ENCODE measurements at places on chromosomes 16 and 17.

- DNase-seq, result no peak
These were observed 18.4 kb downstream of the TUBD1 start for GRCh38 chr17:59874376-59874775.

DNA sequence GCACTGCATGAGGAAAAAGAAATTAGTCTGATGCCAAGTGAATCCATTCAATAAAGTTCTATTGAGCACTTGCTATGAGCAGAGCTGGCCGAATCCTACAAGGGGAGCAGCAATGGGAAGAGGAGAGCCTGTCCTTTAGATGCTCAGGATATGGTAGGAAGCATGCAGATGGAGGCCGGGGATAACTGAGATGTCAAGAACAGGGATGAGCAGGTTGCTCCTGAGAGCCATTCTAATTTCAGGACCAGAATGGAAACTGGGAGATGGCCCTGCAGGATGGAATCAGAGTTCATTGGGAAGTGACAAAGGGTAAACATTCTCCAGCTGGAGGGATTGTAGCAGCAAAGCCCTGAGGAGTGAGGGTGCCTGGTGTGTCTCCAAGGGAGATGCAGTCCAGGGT, 88.0 kb downstream of the CBLN1 start:
- DNase-seq, result no peak

GRCh38 chr16:76503091-76503490, 225.9 kb downstream of the CNTNAP4 start:
- DNase-seq, result no peak

GRCh38 chr17:64496786-64497564, at the start of gene POLG2:
Gene POLG2, minus strand, starts transcription at chr17:64497054. Its CDS starts 86 bp downstream, at chr17:64496968.
- peak; percentile 95 for DNase-seq

- DNase-seq, result peak; percentile 15
These were observed 700 bp downstream of the UBN1 start for GRCh38 chr16:4847774-4848587.

GRCh38 chr16:67542464-67542863, 13.8 kb downstream of the RIPOR1 start:
- DNase-seq, result peak; percentile 84

DNA sequence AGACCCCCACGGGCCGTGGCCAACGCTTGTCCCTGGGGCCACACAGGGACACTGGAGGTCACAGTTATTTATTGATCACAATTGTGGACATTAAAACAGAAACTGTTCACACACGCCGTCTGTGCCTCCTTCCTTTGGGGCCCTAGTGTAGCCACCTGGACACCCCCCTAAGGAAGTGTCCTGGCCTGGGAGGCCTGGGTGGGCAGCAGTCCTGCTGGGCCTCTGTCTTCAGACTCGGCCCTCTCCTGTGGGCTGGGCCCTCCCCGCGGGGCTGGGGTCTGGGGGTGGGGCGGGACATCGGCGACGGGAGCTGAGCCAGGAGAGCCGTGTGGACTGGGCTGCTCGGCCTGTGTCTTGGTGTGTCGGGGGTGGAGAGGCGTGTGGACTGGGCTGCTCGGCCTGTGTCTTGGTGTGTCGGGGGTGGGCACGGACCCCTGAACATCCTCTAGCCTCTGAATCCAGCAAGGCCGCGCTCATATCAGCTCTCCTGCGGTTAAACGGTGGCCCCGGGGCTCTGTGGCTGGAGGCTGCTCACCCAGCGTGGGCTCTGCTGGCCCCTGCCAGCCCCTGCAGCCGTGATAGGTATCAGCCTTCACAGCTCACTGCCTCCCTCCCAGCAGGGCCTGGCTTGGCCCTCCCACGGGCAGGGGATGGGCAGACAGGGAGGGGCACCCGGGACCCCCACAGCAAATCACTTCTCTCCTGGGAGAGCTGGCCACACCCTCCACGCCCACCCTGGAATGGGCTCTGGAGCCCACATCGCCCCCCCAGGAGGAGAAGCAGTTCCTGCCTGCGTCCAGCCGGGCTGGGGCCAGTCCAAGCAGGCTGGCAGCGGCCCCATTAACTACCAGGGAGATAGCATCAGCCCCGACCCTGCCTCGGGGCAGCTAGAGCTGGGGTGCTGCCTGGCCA, 1.1 kb upstream of the NHLRC4 start:
- DNase-seq, result no peak

DNA sequence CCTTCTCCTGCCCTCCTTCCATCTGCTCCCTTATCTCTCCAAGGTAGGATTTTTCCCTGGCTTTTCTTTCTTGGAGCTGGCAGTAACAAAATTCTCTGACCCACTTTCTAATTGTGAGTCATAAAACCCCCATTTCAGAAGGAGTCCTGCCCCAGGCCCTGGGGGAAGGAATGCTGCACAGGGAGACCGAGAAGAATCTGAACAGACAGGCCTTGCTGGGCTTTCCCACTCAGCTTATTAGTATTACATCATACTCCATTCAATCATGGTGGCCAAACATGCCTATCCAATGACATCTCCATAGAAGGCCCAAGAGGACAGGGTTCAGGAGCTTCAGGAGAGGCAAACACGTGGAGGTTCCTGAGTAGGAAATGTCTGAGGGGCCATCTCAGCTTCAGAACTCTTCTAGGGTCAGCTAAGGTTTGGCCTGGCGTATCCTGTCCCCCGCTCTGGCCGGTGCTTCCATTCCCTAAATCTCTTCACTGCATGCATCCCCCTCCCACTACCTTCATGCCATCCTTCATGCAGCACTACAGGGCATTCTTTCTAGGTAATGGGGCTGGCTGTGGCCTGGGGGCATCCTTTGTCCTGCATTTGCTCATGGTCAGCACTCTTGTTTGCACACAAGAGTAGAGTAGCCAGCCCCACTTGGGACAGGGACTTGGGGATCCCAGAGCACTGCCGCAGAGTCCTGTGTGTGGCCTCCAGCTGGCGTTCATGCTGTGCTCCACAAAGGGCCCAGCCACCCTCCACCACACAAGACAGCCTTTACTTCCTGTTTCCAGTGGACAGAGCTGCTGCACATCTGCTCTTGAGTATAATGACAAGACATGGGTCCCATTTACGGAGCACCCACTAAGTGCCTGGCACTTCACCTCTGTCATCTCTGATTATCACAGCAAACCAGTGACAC, 8.2 kb downstream of the SLC6A2 start:
- DNase-seq, result no peak

GRCh38 chr16:31507617-31507928, 618 bp downstream of the RUSF1 start:
- DNase-seq, result no peak

DNA sequence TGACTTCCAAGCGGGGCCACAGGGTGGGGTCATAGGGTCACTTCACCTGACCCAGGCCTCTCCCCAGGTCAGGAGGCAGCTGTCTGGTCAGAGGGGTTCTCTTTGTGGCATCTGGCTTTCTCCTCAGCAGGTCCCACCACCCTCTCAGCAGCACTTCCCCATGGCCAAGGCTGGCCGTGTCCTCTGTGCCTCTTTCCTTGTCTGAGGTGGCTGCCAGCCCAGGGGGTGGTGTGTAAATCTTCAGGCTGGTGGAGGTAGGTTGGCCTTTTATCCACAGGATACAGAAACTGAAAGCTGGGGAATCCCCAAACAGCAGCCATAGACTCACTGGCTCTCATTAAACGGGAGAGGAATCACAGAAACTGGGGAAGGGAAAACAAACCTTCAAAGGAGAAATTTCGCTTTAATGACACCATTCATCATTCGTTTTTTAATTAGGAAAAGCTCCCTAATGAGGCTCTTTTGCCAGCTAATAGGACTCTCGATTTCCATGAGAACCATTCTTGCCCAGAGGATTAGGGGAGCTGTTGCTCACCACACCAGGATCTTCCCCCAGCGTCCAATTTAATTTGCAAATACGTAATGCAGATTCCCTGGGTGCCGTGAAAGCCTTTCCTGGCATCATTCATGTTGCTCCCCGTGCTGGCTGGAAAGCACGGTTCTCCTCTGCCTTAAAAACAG, 18.0 kb downstream of the C17orf75 start:
- peak; percentile 46 for DNase-seq

Measured in CD4-positive, alpha-beta memory T cell (primary cell).